ENCODE measurements at places on chromosomes 4 and X. TPM values are rescaled to one million over a fixed set of nuclear protein-coding genes. Genes with fewer than 3 reads are reported as not detected.

DNA sequence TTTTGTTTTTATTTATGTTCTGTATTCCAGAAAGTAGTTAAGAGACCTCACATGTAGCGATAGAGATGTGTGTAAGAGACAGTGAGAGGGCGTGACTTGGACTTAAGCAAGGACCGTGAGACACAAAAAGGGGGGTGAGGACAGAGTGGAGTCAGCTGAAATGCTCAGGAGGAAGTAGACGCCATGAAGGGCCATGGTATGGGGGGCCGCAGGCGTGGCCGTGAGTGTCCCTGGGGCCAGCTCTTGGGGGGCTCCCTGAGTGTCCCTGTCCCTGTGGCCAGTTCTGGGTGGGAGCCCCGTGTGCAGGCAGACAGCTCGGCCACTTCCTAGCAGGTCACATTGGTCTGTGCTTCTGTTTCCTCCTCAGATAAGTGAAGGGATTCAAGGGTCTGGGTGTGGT, 23.0 kb upstream of the MSANTD1 start:
- DNase-seq: no peak

- no peak for DNase-seq
These were observed 26.8 kb downstream of the PDGFRA start for GRCh38 chr4:54255881-54256280.

DNA sequence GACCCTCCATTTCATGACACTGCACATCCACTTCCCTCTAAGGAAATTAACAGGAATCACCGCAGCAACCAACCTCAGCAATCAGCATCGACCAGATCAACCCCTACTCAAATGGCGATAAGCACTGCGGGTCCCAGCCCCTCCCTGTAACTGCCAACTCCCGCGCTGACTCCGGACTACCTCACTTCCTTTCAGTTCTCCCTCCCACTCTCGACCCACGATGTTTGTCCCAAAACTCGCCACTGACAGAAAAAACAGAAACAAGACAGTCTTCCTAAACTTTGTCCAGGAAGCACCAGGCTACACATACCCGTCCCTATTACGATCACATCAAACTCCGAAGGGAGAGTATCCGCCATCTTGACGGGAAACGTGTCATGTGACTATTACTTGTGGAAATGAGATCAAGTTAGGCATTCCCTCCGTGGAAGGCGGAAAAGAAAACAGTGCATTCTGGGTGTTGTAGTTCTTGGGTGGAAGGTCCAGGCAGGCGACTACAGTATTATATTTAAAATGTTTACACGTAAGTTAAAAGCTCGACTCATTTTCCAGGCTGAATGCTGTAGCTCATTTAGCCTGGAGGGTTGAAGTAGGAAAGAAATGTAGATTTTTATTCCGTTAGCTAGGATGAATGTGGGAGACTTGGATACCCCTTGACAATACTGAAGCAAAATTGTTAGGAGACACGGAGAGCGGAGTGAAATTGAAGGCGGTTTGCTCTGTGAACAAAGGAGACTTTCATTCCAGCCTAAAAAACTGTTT, at the start of gene CHM:
Gene CHM, minus strand, starts transcription at position 385 of the 762 bp plus-strand sequence. Its CDS starts 26 bp downstream, at position 359.
- DNase-seq: peak; percentile 61

DNA sequence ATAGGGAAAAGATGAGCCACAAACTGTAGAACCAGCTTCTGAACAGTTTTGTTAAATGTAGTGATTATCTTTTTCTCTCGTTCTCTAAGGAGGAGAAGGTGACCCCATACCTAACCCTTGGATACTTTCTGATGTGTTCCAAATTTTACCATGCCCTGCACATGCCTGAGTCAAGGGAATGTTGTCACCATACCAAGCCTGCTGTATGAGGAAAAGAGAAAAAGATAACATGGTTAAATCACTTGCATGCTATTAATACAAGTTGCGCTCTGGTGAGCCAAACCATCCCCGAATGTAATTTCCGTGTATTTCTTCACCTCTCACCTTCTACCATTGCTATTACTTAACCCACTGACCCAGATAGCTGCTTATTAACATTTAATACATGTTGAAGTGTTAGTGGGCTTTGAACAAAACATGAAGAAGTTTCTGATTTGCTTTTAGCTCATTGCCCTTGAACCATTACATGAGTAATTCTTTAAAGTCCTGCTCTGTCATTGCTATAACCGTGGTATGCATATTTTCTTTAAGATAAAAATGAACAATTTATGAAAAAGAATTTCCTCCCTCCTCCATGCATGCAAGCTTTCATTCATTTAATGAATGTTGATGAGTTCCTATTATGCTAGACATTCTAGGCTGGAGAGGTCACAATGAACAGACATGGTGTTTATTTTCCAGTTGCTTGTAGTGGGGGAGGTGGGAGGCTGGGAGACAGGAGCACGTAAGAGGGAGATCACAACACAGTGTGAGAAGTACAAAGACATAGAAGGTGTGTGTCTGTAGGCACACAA, 13.6 kb upstream of the KIT start:
- no peak for DNase-seq

DNA sequence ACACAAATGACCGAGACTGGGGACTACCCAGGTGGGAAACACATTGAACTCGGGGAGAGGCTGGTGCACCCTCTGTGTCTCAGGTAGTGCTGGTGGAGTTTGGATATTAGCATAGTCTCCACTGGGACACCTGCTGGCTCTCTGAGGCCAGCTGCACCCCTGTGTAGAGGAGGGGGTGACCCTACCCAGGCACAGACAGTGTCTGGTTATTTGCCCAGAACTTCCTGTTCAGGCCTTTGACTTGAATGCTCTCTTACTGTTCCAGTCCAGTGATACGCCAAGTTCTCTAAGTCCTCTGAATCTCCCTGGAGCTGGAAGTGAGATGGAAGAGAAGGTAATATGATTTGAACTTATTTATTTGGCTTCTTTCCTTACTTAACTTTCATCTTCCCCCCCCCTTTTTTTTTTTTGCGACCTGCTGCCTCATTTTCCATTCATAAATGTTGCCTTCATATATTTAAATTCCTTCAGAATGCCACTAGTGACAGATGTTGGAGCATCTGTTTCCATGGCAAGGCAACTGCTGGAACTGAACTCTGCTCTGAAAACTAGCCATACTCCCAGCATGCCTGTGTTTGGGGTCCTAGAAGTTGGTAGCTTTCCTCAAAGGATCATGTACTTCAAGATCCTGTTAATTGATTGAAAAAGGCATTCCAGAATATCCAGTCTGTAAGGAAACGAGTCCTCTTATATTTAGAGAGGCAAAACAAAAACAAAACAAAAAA, 76.7 kb downstream of the AASDH start:
- DNase-seq: no peak

Gene ITM2A
- total RNA-seq: 14.5 TPM

Gene SRPX
- total RNA-seq: 50.7 TPM

Gene CT45A5
- total RNA-seq: not detected
